Cardiac ventricle fibroblast (primary cell): ENCODE measurements at places on chromosomes 1 and 21. TPM values are rescaled to one million over a fixed set of nuclear protein-coding genes. Genes with fewer than 3 reads are reported as not detected.

SELL gene
- total RNA-seq = 0.12 and 0.34 TPM in 2 replicates

SPRR3 gene
- total RNA-seq = not detected in 2 replicates

FOXJ3 gene
- total RNA-seq = 21.5 and 23.9 TPM in 2 replicates

RIPK4 gene
- 0.54 and 0.56 TPM in 2 replicates for total RNA-seq

PDE9A gene
- 0.54 and 1.7 TPM in 2 replicates for total RNA-seq

MORC3 gene
- 9.9 and 10.8 TPM in 2 replicates for total RNA-seq

IL6R gene
- 7.7 and 15.4 TPM in 2 replicates for total RNA-seq

TMEM82 gene
- not detected in 2 replicates for total RNA-seq

LCE1E gene
- not detected in 2 replicates for total RNA-seq

RABIF gene
- total RNA-seq = 5.7 and 6.3 TPM in 2 replicates

EPHA10 gene
- total RNA-seq = not detected in 2 replicates

FMO2 gene
- total RNA-seq = 97.5 and 98.5 TPM in 2 replicates

COL6A2 gene
- 5,191 and 6,443 TPM in 2 replicates for total RNA-seq

TDRD10 gene
- total RNA-seq = 0.37 and 0.49 TPM in 2 replicates

CACHD1 gene
- total RNA-seq = 8.5 and 8.7 TPM in 2 replicates

LIX1L gene
- 36.6 and 45.0 TPM in 2 replicates for total RNA-seq

RGS8 gene
- total RNA-seq = not detected in 2 replicates

ZNF593OS gene
- not detected in 2 replicates for total RNA-seq

OR2M2 gene
- not detected in 2 replicates for total RNA-seq

KRTAP12-2 gene
- not detected in 2 replicates for total RNA-seq

VWA5B1 gene
- total RNA-seq = not detected in 2 replicates

ARHGAP29 gene
- 40.2 and 45.8 TPM in 2 replicates for total RNA-seq

LINGO4 gene
- not detected in 2 replicates for total RNA-seq

OR2M3 gene
- not detected in 2 replicates for total RNA-seq

DISP3 gene
- 0.05 and 0.12 TPM in 2 replicates for total RNA-seq

SMIM1 gene
- total RNA-seq = 2.1 TPM in 1 of 2 replicates, not detected in the other

DLGAP3 gene
- 0.12 TPM in 1 of 2 replicates, not detected in the other for total RNA-seq

MYCL gene
- total RNA-seq = not detected in 2 replicates

PDZK1IP1 gene
- not detected in 2 replicates for total RNA-seq

MTR gene
- 21.2 and 21.5 TPM in 2 replicates for total RNA-seq

HMGCS2 gene
- not detected in 2 replicates for total RNA-seq

IGSF21 gene
- total RNA-seq = not detected in 2 replicates

SPRR1B gene
- total RNA-seq = not detected in 2 replicates

TNFRSF1B gene
- total RNA-seq = 10.8 and 11.5 TPM in 2 replicates

ADCY10 gene
- total RNA-seq = 0.06 TPM in 1 of 2 replicates, not detected in the other

RPE65 gene
- total RNA-seq = not detected in 2 replicates

HCRTR1 gene
- total RNA-seq = not detected in 2 replicates

LRRC8C gene
- total RNA-seq = 4.3 and 5.8 TPM in 2 replicates
